CD8-positive, alpha-beta memory T cell (primary cell): ENCODE measurements at places on chromosomes 3 and 15.

GRCh38 chr3:186070550-186070949, 38.3 kb downstream of the ETV5 start:
- no peak for DNase-seq

DNA sequence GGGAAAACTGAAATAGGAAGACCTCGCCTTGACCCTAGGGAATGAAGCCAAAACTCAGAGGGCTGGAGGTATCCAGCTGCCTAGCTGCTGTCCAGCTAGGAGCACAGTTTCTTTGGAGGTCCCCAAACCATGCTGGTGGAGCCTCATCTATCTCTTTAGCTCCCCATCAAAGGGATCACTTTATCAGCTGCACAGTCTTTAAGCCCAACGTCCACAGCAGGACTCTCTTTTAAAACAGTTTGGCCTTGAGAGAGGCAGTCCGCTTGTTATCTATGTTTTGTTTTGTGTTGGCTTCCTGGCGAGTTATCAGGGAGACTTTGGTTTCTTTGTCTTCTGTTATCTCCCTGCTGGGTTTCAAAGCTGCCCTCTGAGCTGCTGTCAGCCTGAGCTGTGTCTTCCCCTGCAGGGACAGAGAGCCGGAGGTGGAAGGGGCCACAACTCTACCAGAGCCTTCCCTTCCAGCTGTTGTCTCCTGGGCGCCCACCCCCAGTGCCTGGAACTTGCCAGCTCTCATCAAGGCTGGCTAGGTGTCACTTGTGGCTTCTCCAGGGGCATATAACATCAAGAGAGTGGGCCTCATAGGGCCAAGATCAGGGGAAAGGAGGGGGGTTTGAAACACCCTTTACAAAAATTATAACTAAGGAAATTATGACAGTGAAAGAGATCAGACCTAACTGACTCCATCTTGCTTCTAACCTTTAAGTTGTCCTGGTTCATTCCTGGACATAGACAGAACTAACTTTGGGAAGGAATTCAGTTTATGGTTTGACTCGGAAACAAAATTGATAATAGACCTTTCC, 61.4 kb upstream of the C15orf39 start:
- no peak for DNase-seq

DNA sequence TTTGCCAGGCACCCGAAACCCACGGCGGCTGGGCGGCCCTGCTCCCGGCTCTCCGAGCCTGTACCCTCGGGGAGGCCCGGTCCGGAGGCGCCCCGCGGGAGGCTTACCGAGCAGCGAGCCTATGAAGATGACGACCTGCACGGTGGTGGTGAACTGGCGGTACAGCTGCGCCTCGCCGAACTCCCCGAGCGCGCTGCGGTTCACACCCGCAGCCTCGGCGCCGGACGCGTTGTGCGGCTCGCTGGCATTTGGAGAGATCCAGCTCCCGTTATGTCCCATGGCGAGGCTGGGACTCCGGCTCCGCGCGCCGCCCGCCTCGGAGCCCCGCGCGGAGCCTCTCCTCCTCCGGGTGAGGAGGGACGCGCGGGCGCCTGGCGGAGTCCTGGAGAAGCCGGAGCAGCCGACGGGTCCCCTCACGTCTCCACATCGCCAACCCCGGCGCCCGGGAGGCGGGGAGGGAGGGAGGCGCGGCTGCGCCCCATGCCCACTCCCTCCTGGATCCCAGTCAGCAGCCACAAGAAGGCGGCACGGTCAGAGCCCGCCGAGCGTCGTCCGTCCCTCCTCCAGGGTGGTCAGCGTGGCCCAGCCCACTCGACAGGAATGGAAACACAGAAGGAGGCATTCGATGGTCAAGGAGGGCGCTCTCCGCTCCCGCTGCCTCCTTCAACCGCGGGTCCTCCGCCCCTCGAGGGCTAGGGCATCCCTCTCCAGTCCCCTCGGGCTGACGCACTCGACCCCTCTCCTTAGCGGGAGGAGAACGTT, at the start of gene GPR176:
TSS of gene GPR176 (minus strand) at position 519 of the 762 bp plus-strand sequence. CDS start at position 279, 240 bp downstream.
- DNase-seq, result no peak

GRCh38 chr15:85746641-85747040, 48.1 kb downstream of the KLHL25 start:
- DNase-seq, result no peak

GRCh38 chr3:97968376-97968775, 3.9 kb downstream of the RIOX2 start:
- no peak for DNase-seq

- DNase-seq, result no peak
Measured at GRCh38 chr15:80709542-80709941, 14.4 kb downstream of the ABHD17C start.

DNA sequence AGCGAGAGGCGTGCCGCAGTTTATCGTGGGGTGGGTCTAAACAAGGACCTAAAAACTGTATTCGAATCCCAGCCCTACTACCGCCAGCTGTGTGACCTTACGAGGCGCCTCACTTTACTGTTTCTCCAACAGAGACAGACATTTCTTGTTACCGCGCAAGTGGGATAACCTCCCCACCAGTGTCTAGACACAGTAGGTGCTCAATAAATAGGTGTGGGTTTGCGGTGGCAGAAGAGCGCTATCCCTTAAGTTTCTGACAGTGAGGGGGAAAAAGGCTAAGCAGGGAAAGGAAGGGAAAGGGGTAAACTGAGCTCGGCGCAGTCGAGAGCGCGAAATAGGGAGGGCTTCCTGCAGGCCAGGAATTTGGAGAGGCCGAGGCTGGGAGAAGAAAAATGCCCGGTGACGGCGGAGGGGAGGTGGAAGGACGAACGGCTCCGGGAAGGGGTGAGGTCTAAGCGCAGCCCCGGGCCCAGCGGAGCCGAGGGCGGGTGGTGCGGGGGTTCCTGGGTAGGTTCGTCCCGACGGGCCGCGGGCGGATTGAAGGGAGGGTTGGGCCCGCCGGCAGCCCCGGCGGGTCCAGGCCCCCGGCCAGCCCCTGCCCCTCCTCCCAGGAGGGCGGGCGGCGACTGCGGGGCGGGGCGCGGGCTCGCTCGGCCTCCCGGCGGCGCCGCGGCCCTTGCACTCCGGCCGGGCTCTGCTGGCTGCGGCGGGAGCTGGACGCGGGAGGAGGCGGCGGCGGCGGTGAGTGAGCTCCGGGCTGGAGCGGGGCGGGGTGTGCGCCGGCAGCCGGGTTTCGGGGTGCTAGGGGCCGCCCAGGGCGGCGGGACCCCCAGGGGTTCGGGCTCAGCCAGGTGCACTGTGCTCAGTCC, at the start of gene CGNL1:
TSS of gene CGNL1 (plus strand) at position 679 of the 869 bp plus-strand sequence. CDS start 61,495 bp downstream, outside the sequence.
- no peak for DNase-seq

DNA sequence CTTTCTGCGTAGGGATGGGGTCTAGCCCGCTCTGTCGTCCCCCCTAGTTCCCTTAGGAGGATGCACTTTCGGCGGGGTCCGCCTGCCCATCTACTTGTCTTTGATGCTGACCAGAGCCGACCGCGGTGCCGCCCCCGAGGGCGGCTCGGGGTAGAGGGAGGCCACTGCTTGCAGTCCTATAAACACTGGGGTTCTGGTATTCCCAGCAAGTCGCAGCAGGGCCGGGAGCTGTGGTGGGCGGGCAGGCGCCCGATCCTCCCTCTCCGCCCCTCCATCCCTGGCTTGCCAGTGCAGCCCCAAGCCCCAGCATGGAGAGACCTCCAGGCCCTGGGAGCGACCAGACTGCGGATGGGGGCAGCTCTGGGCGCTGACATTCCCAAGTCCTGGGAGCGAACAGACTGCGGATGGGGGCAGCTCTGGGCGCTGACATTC, 830 bp downstream of the SEMA4B start:
- DNase-seq, result no peak

DNA sequence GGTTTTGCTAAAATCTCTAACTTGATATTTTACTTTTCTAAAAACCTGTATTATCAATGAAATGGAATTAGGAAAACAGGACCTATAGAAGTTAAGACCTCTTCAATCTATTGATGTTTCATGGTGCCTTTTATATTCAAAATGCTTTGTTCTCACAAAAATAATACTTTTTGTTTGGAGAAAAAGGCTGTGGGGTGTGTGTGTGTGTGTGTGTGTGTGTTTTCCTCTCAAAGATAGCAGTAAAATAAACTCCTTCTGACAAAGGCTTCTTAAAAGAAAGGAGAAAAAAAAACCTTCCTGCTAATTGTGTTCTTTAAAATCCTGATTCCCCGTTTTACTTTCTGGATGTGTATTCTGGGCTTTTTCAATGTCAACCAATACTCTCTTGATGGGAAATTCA, 54.5 kb downstream of the RBM6 start:
- no peak for DNase-seq

GRCh38 chr3:158680861-158681260, 8.4 kb upstream of the LXN start:
- DNase-seq, result no peak

DNA sequence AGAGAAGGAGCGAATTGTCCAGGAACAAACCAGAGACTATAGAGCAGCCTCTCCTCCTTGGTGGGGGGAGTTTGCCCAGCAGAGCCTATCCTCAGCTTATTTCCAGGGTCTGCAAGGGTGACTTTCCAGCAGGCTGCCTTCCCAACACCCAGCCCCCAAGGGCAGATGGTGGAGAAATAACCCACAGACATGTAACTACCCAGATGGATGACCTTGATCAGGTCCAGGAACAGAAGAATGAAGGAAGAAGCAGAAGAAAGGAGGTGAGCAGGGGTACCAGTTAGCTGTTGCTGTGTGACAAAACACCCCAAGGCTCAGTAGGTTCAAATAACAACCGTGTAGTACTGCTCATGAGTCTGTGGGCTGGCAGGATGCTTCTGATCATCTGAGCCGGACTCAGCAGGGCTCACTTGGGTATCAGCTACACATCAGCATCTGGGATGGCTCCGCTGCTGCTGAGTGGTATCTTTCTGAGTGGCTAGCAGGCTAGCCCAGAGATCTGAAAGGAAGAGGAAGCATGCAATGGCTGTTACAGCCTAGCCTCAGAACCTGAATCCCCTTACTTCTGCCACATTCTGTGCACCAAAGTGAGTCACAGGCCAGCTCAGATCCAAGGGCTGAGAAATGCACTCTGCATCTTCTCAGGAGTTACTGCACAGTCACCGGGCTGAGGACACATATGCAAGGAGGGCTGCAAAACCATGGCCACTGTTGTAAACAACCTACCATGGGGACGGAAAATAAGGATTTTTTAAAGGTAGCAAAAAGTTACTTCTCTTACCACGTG, 22.2 kb upstream of the TXNRD3 start:
- no peak for DNase-seq

GRCh38 chr3:43455233-43455632, 166.6 kb downstream of the ANO10 start:
- DNase-seq, result no peak

DNA sequence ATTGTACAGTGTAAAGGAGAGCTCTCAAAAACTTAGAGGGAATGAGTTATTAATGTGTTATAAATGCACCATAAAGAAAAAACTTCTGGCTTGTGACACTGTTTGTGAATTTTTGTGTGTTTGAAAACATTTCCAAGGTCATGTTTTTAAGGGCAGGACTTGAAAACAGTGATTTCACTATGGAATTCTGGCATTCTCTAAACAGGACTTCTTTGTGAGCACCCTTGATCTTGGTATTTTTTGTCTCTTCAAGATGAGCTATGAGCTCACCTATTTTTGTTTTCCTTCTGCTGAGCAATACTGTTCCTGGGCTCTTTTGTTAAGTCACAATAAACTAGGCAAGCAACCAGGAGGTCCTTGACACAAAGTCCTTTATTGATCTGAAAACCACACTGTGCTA, 284.4 kb downstream of the RBMS3 start:
- no peak for DNase-seq

GRCh38 chr15:40471808-40472150, 995 bp downstream of the CHST14 start:
- DNase-seq, result peak; percentile 27

- no peak for DNase-seq
Measured at GRCh38 chr15:42279234-42279723, 6.0 kb upstream of the TMEM87A start.

DNA sequence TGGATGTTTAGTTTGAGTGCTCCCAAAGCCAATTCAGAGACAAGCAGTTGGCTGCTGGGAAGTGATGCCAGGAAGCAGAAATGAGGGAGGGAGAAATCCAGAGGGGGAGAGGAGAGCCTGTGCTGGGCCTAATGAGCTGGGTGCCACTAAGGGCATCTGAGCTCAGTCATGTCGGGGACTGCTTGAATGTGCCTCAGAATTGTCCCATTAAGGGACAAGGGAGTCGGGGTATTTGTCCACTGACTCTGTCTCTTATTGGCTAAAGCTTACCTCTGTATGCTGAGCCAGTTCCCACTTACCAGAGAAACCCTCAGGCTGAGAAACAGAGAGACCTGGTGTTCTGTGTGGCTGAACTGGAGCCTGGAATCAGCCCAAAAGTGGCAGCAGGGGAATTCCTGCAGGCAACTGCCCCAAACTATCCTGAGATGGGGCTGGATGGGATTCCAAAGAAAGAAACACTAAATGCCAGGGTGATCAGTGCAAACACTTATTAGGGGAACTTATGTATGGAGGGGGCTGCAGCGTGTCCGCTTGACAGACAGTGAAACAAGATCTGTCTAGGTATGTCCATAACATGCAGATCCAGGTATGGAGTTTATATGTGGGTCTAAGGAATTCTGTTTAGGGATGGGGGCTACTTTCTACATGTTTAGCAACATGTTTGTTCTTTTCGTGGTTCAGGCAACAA, 48.6 kb downstream of the NR1D2 start:
- DNase-seq, result no peak

DNA sequence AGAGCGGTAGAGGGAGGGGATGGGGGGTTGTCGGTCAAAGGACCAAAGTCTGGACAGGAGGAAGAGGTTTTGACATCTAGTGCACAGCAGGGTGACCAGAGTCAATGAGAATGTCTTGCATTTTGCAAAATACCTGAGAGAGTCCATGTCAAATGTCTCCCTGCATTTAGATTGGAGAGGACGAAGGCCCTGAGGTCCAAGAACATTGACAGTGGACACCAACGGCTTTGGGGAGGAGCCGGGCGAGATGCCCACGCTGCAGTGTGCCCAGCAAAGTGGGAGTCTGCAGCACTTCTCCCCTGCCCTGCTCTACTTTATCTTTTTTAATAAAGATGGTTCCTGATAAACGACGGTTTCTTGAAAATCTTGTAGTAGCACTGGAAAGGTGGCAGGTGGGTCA, 67.4 kb upstream of the TAMM41 start:
- no peak for DNase-seq

GRCh38 chr15:39078026-39078425, 502.9 kb upstream of the THBS1 start:
- no peak for DNase-seq

DNA sequence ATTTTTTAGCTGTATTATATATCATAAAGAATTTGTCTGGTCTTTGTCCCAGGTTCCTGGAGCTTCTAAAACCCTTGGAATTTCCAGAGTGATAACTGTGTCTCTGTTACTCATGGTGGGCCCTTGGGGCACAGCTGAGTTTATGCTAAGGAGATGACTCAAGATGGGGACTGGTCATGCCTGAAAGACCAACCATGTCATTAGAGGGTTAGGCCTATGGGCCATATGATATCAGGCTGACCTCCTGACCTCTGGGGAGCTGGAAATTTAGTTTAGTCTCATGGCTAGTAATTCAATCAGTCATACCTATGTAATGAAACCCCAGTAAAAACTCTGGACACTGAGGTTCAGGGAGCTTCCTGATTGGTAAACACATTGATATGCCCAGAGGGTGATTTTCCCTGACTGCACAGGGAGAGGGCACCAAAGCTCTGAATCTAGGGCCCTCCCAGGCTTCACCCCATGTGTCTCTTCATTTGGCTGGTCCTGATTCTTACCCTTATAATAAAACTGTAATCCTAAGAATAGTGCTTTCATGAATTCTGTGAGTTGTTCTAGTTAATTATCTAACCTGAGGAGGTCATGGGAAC, 69.6 kb downstream of the EEFSEC start:
- DNase-seq, result no peak
